ENCODE measurements at places on chromosomes 12 and 14.

DNA sequence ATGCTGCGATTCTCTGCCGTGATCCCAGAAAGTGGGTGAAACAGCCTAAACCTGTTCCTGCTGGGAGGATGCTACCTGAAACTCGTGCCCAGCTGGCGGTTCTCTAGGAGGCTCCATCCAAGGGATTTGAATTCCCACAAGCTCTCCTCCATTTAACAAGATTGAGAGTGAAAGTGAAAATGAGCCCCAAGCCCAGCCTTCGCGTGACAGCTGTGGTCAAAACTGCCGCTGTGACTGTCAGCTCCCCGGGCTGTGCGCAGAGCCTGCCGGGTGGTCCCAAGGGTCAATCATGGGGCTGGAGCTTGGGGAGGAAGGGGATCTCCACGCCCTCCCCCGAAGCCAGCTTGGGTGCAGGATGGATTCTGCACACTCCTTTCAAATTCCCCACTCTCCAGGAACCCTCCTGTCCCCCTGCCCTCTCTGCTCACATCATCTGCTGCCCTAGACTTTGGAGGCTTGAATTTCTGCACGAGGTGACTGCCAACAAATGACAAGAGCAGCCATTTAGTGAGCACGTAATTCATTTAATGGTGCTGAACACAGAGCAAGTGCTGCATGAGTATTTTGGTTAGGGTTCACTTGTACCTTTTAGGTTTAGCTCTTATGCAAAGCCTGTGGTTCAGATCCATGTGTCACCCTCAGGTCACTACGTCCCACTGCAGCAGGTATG is 5.3 kb downstream of the ASB2 start:
- no peak for DNase-seq

DNA sequence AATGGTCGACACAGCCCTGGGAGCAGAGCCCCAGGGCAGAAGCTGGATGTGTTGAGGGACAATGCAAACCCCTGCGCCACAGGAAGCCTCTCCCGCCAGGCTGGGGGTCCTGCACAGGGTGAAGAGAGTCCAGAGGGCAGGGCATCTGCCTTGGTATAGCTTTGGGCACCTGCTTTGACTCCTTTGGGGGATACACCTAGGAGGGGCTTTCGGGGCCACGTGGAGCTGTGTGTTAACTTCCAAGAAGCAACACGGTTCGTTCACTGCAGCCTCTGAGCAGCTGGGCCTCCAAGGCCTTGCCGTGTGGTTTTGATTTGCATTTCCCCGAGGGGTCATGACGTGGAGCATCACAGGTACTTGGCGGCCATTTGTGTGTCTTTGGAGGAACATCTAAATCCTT is 5.8 kb upstream of the PUS1 start:
- no peak for DNase-seq

DNA sequence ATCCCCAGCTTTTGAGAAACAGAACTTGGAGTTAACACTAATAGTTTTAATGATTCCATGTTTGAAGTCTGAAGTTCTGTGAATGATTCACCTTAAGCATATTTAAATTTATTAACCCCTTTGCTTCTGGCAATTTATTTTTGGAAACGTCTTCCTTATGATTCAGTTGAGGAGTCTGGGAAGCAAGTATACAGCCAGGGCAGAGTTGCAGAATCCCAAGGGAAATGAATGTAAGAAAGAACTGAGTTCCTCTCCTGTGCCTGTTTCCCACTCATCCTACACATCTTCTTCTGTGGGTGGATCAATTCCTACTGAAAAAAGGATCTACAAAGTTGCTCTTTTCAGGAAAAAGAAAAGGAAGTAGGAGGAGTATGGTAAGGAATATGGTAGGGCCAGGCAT is 108.2 kb upstream of the CCDC91 start:
- no peak for DNase-seq

DNA sequence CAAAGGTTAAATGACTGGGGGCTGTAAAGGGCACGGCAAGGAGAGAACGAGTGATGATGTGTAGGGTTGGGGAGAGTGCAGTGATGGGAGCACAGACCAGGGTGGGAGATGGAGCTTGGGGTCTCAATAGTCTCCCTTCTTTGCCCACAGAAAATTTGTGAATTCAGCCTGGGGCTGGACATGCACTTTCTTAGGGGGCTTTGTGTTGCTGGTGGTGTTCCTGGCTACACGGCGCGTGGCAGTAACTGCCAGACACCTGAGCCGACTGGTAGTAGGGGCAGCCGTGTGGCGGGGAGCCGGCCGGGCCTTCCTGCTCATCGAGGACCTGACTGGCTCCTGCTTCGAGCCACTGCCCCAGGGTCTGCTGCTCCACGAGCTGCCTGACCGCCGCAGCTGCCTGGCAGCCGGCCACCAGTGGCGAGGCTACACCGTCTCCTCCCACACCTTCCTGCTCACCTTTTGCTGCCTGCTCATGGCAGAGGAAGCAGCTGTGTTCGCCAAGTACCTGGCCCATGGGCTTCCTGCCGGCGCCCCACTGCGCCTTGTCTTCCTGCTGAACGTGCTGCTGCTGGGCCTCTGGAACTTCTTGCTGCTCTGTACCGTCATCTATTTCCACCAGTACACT is 1.7 kb downstream of the FITM1 start:
- DNase-seq = peak; percentile 57

DNA sequence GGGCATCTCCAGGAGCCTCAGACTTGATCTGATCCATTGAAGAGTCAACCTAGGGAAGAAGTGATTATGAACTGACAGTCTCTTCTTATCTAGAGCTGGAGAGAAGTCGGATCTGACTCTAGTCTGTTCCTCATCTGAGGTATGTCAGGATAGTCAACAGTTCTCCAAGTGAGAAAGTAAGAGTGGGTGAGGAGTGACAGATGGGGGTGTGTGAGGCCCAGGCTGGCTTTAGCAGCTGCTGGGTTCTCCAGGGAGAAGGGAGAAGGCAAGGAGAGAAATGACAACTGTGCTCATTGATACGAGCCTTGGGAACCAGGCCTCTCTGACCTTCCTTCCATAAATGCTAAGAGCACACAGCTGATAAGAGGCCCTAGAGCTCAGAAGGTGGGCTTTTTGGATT is 53.3 kb downstream of the IRAK3 start:
- no peak for DNase-seq

- DNase-seq = no peak
These were observed 22.8 kb downstream of the DDX51 start for GRCh38 chr12:132121283-132121682.

- DNase-seq = no peak
These were observed 122.0 kb downstream of the AKAP6 start for GRCh38 chr14:32450919-32451675.

DNA sequence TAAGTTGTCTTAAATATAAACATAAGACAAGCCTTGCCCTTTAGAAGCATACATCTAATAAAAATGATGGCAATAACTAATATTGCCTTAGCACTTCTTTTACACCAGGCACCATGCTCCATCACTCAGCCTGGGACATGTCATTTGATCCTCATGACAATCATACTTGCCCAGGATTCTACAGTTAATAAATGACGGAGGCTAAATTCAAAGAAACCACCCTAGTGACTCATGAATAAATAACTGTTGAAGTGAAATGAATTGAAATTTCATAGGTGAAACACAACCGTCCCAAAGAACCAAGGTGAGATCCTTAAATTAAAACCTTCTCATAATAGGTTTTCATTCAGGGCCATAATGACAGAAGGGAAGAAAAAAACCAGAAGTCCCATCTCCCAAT is 89.5 kb downstream of the GRIN2B start:
- no peak for DNase-seq

DNA sequence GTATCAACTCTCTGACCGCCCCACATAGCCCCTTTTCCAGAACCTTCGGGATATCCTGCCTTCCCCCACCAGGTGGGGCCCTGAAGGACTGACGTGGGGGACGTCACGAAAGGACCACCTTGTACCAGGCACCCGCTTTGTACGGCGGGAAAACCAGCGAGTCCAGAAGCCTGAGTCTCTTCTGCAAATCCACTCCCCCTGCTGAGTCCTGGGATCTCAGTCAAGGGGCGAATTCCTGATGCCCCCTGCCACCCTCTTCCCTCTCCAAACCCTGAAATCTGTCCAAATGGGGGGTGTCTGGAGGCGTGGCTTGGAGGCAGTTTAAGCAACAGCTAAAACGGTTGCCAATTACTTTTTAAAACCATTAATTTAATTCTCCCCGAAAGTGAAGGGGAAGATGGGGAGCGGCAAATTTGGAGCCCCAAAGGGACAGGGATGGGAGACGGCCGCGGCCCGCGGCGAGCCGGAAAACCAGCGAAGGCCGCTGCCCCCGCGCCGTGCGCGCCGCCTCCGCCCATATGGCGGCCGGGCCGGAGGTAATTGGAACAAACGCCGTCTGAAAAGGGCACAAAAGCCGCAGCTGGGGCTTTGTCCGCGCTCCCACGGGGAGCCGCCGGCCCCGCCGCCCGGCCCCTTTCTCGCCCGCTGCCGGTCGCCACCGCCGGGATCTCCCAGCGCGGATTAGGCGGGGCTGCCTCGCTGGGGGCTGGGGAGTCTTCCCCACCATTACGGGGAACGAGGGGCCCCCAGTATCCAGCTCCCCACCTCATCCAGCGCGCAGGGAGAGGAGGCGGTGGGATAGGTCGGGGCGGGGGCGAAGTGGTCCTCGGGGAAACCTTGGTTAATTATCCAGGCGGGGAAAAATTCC is 6.6 kb downstream of the LHX5 start:
- no peak for DNase-seq

GRCh38 chr14:74929242-74929641 is 6.2 kb upstream of the RPS6KL1 start:
- DNase-seq = no peak

DNA sequence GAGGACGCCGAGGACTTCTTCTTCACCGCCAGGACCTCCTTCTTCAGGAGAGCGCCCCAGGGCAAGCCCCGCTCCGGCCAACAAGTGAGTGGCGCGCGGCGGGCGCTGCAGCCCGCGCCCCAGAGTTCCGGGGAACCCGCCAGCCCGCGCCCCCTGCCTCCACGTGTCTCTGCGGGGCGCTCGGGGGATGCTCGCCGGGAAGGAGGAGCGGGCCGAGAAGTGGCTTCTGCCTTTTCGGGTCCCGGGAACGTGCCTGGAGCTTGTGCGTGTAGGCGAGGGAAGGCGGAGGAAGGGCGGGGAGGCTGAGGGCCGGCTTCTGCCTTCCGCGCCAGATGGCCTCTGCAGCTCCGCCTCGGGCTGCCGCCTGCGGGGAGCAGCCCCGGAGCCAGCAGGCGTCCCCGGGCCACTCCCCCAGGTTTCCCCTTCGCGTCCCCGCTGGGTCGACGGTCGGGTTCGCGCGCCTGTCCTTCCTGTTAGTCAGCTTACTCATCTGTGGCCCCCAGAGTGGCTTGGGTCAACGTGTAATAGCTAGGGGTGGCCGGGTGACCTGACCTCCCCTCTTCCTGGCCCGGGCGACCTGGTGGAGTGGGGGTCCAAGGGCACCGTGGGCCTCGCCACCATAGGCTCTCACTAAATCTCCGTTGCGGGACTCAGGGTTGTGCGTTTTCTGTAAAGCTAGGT is 505 bp downstream of the RASSF3 start:
- DNase-seq = peak; percentile 60

- DNase-seq = no peak
These were observed 87.8 kb upstream of the GZMB start for GRCh38 chr14:24721775-24722174.

DNA sequence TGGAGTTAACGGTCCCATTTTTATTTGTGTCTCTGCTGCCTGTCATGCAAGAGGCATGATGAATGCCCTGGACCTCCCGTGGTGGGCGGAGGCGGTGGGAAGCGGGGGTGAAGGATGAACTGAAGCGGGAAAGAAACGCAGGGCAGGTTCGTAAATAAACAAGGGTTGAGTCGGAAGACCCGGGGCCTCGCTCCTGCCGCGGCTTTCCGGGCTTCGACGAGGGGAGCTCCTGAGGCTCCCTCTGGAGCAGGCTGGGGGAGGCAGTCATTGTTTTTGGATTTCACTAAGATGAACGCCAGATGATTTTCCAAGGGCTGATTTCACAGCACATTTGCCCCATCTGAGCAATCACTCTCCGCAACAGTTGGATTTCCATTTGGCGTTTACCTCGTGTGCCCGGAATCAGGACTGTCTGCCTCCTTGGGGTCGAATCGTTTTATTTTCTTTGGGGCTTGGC is 130.2 kb downstream of the SLC38A6 start:
- DNase-seq = no peak

- DNase-seq = no peak
These were observed 9.4 kb upstream of the DCP1B start for GRCh38 chr12:2013527-2014223.

Data from CD4-positive, alpha-beta memory T cell (primary cell).